ENCODE measurements at places on chromosomes 2 and 18.
A peak's percentile ranks its signal among the peaks of the same experiment; 100 is the strongest.

DNA sequence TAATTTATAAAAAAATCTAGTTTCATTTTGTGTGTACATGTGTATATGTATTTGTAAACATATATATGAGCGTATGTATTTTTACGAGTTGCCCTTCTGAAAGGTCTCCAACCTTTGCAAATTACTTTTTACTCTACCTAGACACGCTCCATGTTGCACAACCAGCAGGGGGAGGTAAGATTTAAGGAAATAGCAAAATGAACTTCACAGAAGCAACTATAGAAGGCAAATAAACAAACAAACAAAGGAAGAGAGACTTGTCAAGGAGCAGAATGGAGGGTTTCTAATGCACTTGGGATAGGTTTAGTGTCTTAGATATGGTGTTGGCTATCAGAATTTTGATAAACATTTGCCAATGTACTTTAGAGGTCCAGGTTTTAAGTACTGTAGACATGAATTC lies 820.5 kb upstream of the POU3F3 start:
- peak; percentile 54 for DNase-seq

- no peak for DNase-seq
Observed at GRCh38 chr2:5287558-5288334, 404.4 kb upstream of the SOX11 start.

GRCh38 chr2:161136696-161137324 lies 23.4 kb upstream of the TANK start:
- no peak for DNase-seq

DNA sequence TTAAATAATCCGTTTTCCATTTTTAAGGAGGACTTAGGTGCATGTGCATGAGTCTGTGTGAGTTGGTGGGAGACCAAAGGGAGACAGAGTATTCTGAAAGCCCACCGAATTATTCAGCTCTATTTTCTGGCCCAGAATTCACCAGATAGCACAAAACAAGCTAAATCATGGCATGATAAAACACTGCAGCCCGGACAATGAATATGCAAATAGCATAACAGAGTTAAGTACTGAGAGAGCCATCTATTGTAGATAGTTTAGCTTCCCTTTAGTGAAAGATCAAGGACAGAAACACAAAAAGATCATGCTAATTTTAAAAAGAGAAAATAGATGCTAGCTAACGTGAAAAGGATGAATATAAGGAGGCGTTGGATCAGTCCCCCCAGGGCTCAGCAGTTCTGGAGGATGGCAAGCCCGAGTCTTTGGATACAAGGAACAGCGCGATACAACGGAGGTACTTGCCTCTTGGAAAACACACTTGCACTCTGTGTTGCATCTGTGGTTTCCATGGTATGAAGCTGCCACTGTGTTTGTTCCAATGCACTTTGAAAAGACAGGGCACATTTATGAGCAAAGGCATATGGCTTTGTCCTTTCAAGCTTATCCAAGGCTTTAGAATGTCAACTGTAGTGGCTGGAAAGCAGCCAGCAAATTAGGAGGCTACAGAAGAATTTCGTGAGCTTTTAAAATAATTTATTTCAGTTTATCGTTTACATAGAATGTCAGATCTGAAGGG lies 119.9 kb downstream of the LYPD1 start:
- peak; percentile 47 for DNase-seq

DNA sequence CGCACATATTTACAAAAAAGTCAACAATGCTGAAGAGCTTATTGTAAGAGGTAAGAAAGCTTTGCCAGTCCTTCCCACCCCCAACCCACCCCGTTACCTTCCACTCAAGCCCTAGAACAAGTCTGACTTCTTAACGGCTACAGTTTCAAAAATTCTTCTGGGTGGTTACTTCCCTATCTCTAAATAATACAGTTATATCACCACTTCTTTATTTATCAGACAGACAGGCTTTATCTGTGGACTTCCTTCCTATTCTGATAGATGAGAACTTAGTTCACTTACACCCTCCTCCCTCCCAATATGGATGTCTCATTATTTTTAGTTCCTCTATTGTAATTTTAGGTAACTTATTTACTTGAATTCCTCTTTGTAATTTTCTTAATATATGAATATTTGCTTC lies 26.7 kb upstream of the ACTR3 start:
- DNase-seq, result no peak

GRCh38 chr2:108591163-108591562 lies 56.9 kb downstream of the LIMS1 start:
- no peak for DNase-seq

GRCh38 chr2:21131861-21132260 lies 8.1 kb downstream of the TDRD15 start:
- no peak for DNase-seq

- no peak for DNase-seq
Observed at GRCh38 chr18:35051641-35052377, 10.6 kb downstream of the MAPRE2 start.

- no peak for DNase-seq
Observed at GRCh38 chr2:8247905-8248622, 433.8 kb upstream of the ID2 start.

DNA sequence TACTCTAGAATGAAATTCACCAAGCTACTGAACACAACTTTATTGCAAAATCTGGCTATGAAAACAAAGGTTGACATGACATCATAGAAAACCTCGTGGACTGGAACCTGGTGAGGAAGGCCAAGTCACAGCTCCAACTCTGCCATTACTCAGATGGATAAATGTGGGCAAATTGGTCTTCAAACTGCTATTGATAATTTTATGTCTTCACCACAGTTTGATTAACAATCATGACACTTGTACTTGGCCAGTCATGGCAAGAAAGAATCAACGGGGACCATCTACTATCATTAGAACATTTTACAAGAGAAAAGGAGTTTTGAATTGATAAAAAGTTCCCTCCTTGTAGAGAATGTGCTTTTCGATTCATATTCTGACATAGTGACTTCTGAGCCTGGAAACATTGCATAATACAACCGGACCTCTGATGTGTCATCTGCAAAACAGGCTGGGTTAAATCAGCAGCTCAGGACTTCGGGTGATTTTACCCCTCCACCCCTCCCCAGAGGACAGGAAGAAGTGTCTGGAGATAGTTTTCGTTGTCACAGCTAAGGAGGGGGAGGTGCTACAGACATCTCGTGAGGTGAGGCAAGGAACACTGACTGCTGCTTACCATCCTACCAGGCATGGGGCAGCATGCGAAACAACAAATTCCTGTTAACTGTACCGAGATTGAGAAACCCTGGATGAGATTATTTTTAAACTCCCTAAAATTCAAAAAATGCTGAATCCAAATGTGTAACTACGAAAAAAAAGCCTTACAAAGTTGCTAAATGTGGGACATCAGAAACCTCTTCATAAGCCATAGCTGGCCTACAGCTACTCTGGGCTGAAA lies 8.4 kb downstream of the L3MBTL4 start:
- no peak for DNase-seq

DNA sequence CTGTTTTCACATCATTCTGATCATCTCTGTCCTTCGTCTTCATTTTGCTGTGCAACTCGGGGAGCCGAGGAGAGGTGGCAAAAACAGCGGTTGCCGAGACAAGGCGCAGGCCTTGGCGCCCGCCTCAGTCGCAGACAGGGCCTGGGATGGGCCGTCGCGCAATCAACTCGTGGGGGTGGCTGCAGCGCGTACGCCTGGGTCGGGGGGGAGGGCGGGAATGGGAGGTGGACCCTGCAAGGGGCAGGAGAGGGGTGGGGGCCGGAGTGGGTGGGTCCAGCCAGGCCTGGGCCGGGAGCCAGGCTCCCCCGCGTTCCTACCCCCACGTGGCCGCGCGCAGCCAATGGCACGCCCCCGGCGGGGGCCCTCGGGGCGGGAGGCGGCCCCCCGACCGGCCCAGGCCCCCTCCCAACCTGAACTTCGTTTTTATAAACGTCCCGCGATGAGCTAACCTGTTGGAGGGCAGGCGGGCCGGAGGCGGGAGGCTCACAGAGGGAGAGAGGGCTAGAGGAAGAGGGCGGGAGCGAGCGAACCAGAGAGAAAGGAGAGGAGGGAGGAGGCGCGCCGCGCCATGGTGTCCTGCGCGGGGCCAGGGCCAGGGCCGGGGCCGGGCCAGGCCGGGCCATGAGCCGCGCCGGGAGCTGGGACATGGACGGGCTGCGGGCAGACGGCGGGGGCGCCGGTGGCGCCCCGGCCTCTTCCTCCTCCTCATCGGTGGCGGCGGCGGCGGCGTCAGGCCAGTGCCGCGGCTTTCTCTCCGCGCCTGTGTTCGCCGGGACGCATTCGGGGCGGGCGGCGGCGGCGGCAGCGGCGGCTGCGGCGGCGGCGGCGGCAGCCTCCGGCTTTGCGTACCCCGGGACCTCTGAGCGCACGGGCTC lies at the start of gene HOXD13:
Gene HOXD13, plus strand, starts transcription at position 452 of the 875 bp plus-strand sequence. Its CDS starts 170 bp downstream, at position 622.
- DNase-seq, result no peak

GRCh38 chr2:237724811-237725478 lies 73.6 kb upstream of the RBM44 start:
- peak; percentile 83 for DNase-seq

DNA sequence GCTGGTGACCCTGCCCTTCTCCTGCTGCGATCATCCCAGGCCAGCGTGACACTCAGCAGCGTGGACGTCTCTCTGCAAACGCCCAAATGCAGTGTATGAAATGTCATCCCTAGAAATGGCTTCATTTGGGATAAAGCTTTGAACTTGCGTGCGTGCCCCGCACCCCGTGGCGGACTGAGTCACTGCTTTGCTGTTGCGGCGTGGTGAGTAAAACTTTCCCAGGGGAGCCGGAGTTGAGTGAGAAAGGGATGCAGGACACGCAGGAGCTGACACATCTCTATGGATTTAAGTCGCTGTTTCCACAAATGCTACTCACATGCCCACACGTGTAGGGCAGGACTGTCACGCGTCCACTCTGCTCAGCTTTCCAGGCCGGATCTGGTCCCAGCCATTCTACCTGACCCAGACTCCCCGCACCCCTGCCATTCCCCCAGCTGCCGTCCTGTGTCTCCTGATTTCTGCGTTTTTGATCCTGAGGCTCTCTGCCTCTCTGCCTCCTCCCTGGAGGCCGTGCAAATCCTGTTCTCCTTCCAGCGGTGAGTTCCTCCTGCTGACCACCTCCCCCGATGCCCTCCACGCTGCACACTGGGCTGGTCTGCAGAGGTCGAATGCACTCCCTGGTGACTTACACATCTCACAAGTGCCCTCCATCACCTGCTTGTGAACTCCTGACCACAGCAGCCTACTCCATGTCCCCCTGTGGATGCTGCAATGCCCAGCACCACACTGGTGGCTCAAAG lies 88.9 kb downstream of the MBP start:
- no peak for DNase-seq

DNA sequence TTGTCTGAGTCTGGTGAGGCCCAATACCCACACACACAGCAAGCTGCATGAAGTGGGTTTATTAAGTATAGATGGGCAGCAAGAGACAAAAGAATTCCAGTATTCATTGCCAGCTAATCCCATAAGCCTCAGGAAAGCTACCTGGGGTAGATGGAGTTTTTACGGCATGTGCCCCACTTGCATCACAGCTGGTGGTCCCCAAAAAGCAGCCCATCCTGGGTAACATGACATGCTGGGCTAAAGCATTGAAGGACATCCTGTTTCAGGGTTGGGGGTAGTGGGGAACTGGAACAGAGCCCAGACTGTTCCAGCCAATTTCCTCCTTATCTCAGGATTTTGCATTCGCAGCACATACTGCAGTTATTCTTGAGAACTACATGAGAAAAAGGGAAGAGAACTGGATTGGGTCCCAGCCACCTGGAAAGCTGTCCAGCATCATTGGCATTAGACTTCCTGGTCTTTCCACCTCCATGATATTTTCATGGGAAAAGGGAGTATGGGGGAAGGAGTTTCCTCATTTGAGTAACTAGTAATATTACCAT lies 240.1 kb upstream of the MMADHC start:
- no peak for DNase-seq

- no peak for DNase-seq
Observed at GRCh38 chr2:127401757-127402695, 14.3 kb upstream of the MAP3K2 start.

GRCh38 chr2:26569216-26570082 lies 71.7 kb downstream of the CIB4 start:
- DNase-seq, result no peak

GRCh38 chr2:196927376-196928225 lies 1.1 kb upstream of the PGAP1 start:
- DNase-seq, result peak; percentile 77

- no peak for DNase-seq
Observed at GRCh38 chr18:28584731-28585130, 407.8 kb upstream of the CDH2 start.

DNA sequence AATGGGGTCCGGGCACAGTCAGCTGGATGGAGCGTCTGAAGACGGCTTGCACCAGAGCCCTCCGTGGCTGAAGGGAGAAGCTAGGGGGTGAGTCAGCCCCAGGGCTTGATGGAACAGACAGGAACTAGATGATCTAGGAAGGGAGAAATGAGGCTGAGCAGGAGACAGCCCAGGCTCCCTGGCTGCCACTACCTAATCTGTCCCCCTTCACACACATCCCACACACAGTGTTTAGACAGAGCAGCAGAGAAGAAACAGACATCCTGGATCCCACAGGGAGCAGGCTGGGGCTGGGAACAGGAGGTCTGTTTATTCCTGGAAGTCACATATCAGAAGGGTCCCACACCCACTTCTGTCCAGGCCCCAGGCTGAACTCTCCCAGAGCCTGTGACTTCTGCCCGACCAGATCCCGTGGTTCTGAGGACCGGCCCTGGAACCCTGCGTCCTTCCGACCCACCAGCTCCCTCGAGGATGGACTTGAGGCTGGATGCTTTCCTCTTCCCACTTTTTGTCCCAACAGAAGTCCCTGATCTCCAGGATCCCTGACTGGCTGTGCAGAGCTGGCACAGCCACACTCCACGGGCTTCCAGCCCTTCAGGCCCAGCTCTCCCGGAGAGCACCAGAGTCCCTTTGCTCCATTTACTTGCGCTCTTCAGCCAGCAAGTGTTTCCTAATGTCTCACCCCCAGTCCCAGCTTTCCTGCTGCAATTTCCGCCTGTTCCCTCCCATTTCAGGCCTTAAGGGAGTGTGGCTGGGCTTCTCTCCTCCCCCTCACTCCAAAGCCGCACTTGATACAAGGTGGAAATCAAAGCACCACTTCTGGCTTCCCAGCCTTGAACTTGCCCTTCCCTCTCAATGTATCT lies 1.5 kb upstream of the GPBAR1 start:
- no peak for DNase-seq

GRCh38 chr2:26229595-26229994 lies 14.8 kb downstream of the HADHA start:
- no peak for DNase-seq

- no peak for DNase-seq
Observed at GRCh38 chr2:186995092-186995491, 146.1 kb upstream of the ZSWIM2 start.

Data from NCI-H1105 treated with DMSO at 0.1 percent for 48 hours (cell line).